ENCODE measurements at places on chromosomes 13 and 19.

DNA sequence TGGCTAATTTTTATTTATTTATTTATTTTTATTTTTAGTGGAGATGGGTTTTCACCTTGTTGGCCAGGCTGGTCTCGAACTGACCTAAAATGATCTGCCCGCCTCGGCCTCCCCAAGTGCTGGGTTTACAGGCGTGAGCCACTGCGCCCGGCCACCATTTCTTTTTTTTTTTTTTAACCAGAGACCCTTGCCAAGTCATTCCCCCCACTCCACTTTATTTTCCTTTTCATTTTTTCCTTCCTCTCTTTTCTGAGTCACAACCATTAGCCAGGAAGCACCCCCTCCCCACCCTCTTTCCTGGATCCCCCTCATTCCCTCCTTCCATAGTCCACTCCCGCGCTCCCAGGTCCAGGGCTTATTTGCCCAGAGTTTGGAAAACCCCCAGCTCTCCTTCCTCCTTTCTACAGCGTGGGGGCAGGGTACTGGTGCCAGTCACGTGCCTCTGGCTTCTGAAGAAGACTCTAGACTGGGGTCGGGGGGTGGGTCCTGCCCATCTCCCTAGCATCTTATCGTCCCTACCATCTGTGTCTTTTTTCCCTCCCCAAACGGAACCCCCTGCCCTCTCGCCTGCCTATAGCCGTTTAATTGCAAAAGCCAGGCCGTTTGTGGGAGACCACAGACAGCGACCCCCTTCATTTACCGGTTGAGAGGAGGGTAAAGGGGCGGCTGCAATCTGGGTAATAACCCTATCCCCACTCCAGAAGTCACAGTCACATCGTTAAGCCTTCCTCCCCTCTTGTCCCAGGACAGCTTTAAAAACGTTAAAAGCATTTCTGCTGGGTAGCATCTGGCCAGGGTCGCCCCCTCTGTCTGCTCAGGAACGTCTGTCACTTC lies 1.1 kb upstream of the CALR start:
- peak; percentile 97 for DNase-seq

- no peak for DNase-seq
These were observed 4.2 kb upstream of the SPC24 start for GRCh38 chr19:11159598-11160439.

- no peak for DNase-seq
These were observed 256.1 kb upstream of the MAB21L1 start for GRCh38 chr13:35732565-35732964.

DNA sequence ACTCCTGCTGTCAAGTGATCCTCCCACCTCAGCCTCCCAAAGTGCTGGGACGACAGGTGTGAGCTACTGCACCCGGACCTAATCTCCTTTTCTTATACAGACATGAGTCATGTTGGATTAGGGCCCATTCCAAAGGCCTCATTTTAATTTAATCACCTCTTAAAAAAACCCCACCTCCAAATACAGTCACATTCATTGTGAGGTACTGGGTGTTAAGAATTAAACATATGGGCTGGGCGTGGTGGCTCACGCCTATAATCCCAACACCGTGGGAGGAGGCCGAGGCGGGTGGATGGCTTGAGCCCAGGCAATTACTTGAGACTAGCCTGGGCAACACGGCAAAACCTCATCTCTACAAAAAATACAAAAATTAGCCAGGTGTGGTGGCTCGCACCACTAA lies 46.6 kb downstream of the PIN1 start:
- no peak for DNase-seq

- no peak for DNase-seq
These were observed 6.1 kb downstream of the WDFY2 start for GRCh38 chr13:51590231-51590970.

DNA sequence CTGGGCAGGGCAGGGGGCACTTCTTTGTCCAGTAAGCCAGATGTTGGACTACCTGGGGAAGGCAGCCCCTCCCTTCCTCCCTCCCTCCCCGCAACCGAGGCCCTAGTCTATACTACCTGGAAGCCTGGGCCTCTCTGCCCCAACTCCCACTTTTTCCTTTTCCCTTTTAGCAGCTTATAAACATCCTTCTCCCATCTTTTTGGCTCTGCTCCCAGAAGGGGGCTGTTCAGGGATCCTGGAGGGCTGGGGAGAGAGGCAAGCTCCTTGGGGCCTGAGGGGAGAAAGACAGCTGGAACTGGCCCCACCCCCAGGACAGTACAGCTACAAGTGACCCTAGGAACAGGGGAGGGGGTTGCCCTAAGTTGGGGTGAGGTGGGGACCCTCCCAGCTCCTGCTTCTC lies 44.9 kb downstream of the LYL1 start:
- no peak for DNase-seq

DNA sequence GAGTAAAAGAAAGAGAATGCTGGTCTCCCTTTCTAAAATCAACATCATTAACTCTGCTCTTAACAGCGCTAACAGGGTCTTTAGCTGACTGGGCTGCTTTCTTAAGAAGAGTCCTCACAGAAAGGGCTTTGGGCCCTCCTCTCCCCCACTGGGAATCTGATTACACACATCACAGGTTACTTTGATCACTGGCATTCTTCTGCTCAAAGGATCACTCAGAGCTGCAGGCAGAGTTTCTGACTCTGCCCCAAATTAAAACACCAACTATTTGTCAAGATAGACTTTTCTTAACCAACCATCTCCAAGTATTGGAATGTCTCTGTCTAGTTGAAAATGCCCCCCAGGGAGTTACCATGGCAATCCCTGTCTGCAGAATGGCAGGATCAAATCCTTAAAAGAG lies 31.1 kb upstream of the SIAH3 start:
- no peak for DNase-seq

DNA sequence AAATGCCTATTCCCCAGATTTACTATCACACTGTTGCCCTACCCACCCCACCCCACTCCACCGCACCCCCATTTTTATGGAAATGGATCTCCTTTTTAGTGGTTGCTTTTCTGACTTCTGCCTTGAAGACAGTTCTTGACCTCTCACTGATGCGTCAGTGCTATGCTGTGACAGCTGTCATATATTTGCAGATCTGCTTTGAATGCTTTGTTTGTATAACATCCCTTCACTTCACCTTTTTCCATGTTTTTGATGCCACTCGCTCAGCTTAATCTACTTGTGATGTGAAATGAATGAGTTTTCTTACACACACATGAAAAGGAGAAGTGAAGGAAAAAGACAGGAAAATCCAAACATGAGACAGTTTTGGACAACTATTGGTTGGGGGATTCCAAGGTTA lies 731.0 kb downstream of the SLITRK6 start:
- DNase-seq = no peak

GRCh38 chr13:44489751-44490150 lies 86.4 kb downstream of the TSC22D1 start:
- DNase-seq = no peak

- DNase-seq = no peak
These were observed 64.5 kb downstream of the ABCC4 start for GRCh38 chr13:95236774-95237173.

DNA sequence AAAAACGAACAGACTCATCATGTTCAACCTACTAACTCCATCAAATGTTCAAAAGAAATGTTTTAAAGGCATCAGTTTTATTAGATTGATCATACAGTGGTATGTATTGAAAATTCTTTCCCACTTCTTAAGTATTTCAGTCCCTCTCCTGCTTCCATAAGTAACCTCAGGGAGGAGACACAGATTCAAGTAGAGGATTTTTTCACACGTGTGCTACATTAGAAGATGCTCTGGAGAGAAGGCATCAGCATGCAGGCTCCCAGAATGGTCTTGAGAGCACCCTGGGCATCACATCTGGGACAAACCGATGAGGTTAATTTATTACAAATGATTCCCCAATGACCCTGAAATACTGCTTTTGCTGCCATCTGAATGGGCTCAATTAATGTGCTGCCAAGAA lies 3.6 kb downstream of the GPR12 start:
- DNase-seq = no peak

- DNase-seq = no peak
These were observed at the start of gene PPFIA3 for GRCh38 chr19:49119411-49120324. Gene PPFIA3 (plus strand): TSS chr19:49119544. CDS start chr19:49127874, 8,330 bp downstream.

DNA sequence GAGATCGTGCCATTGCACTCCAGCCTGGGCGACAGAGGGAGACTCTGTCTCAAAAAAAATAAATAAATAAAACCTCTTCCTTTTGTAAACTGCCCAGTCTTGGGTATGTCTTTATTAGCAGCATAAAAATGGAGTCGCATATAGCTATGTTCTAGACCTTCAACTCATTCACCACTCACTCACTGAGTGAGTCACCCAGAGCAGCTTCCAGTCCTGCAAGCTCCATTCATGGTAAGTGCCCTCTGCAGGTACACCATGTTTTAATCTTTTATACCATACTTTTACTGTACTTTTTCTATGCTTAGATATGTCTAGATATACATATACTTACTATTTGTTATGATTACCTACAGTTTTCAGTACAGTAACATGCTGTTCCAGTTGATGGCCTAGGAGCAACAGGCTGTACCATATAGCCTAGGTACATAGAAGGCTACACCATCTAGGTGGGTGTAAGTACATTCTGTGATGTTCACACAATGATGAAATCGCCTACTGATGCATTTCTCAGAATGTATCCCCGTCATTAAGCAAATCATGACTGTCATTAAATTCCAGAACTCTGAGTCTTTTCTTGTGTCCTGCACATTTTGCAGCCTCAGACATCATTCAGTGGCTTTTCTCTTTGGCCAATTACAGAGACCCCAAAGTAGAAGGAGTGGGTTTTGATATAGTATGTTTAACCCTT lies 13.7 kb upstream of the FARP1 start:
- DNase-seq = no peak

DNA sequence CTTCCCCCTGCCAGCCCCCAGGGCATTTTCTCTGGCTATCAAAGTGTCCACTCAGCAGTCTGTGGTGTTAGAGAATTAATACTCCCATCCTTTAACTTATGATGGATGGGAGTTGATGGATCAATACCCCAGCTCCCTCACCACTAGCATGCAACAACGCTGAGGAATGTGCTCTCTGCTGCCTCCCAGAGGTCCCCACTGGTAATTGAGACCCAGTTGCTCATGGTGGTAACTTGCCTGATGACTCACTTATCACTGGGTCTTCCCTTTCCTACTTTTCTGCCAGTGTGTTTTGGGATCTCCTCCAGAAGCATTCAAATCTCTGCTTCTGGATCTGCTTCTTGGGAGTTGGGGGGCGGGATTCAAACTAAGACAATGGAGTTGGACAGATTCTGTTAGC lies 20.3 kb upstream of the CACNA1A start:
- DNase-seq = peak; percentile 10

GRCh38 chr19:10113592-10113963 lies 2.1 kb downstream of the P2RY11 start:
- DNase-seq = no peak

GRCh38 chr13:30827578-30827925 lies 78.5 kb upstream of the MEDAG start:
- DNase-seq = no peak

GRCh38 chr13:58978331-58978730 lies 1185.4 kb downstream of the DIAPH3 start:
- no peak for DNase-seq

DNA sequence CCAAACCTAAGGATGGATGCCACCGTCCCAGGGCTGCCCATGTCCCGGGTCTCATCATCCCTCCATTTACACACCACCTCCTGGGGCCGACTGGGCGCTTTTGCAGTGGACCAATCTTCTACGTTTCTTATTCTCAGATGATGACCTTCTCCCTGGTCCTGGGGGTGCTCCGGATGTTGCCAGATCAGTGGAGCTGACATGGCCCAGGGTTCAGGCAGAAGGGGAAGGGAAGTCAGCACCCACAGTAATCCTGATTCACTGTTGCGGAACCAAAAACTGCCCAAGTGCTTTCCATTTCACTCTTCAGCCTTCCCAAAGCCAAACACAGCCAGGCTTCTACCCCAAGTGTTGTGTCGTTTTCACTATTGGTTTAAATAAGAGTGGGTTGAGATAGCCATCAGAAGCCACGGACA lies 29.8 kb downstream of the RAB20 start:
- DNase-seq = no peak

GRCh38 chr13:113239357-113239756 lies 29.9 kb downstream of the CUL4A start:
- DNase-seq = no peak

GRCh38 chr13:111621164-111621563 lies 300.7 kb downstream of the TEX29 start:
- no peak for DNase-seq

- no peak for DNase-seq
These were observed 360.3 kb downstream of the FGF14 start for GRCh38 chr13:102041544-102041943.

GRCh38 chr13:96899946-96900345 lies 94.3 kb downstream of the OXGR1 start:
- DNase-seq = no peak

- no peak for DNase-seq
These were observed 24.7 kb downstream of the CILP2 start for GRCh38 chr19:19562665-19563347.

GRCh38 chr19:2426611-2427428 lies 566 bp downstream of the TIMM13 start:
- DNase-seq = peak; percentile 26

- no peak for DNase-seq
These were observed 1.3 kb downstream of the GNA15 start for GRCh38 chr19:3137119-3137518.

DNA sequence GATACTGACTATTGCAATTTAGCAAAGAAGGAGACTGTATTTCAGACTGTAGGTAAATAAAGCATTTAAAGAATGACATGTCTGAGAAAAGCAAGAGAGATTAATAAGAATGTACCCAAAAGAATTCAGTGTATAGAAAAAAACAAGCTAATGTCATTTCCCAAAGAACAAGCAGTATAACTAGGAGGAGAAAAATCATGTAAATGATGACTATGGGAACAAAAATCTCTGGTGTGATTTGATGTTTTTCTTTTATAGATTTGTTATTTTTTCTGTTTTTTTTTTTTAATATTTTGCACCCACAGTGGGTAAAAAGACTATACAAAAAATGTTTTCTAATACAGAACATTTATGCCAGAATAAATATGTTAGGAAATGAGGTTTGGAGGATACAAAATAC lies 801.0 kb downstream of the PCDH9 start:
- no peak for DNase-seq

DNA sequence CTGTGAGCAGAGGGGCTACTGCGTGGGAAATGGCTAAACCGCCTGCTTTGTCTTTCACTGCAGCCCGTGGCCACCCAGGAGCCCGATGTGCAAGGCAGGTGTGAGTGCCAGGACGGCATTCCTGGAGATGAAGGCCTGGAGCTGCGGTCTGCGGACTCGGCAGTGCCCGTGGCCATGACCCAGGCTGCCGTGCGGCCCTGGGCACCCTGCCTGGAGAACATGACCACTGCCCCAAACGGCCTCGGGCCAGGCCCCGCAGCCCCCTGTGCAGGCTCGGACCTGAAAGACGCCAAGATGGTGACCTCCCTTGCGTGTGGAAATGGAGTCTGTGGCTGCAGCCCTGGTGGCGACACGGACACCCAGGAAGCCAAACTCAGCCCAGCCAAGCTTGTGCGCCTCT lies 62.2 kb downstream of the SPATA13 start:
- no peak for DNase-seq

- no peak for DNase-seq
These were observed 33.0 kb downstream of the COL4A2 start for GRCh38 chr13:110339975-110340550.

DNA sequence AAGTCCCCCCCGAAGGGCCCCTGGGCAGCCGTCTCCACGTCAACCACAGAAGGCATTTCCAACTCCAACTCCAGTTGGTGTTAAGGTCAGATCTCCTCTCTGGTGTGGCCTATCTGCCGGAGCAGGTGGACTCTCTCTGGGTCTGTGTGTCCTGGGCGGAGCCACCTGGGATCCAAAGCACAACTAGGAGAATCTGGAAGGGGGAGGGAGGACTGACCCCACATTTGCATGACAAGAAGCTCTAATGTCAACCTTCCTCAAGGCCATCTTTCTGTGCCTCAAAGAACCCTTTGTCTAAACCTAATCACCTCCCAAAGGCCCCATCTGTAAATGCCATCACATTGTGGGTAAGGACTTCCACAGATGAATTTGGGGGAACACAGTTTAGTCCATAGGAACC lies 381.5 kb downstream of the UQCRFS1 start:
- no peak for DNase-seq

All from Jurkat, Clone E6-1 (cell line).